Activated T-cell treated with anti-CD3 and anti-CD28 coated beads for 24 hours (primary cell): ENCODE measurements at places on chromosomes 16 and 17.

- DNase-seq: no peak
Observed at GRCh38 chr17:68803164-68803929, 151.8 kb downstream of the ABCA8 start.

- DNase-seq: no peak
Observed at GRCh38 chr16:69880640-69881133, 70.4 kb upstream of the CLEC18A start.

DNA sequence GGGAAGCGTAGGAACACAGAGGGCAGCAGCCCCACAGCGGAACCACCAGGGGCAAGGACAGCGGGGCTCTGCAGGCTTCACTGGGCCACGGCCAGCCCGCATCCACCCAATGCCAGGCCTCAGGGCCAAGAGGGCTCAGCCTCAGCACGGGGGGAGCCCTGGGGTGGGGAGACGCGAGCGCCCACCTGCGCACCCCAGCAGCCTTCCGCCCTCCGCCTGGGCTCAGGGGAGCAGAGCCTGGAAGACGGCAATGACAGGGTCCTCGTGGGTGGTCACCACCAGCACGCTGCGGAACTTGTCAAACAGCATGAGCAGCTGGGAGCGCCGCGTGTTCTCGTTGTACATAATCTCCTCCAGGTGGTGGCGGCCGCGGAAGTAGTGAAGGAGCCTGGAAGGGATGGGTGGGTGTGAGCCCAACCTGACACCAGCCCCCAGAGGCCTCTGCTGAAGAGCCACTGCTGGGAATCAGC is 8.5 kb downstream of the MPG start:
- no peak for DNase-seq

DNA sequence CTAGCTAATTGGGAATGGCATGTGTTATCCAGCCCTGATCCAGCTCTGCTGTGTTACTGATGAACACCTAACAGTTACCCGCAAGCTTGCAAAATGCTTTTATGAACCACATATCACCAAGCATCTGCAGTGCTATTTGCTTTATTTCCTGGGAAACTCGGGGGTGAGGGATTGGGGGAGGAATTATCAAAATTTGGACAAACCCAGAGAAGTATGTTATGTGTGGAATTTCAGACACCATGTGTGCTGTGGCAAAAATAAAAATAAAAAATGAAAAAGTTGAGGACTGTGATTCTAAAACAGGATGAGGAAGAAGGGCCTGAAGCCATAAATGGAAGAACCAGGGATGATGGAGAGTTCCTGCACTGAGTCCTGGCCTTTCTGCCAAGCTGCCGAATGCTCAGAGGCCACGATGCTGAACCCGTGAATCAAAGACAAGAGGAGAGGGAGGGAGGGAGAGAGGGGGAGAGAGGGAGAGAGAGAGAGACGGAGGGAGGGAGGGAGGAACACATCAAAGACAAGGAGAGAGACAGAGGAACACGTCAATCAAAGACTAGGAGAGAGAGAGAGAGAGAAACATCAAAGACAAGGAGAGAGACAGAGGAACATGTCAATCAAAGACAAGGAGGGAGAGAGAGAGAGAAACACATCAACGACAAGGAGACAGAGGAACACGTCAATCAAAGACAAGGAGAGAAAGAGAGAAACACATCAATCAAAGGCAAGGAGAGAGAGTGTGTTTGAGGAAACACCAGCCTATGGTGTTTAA is 89.8 kb downstream of the MRM3 start:
- DNase-seq: no peak

- DNase-seq: no peak
Observed at GRCh38 chr16:24728891-24729242, 584 bp upstream of the TNRC6A start.

GRCh38 chr16:77158293-77158692 is 32.7 kb upstream of the MON1B start:
- DNase-seq: no peak

DNA sequence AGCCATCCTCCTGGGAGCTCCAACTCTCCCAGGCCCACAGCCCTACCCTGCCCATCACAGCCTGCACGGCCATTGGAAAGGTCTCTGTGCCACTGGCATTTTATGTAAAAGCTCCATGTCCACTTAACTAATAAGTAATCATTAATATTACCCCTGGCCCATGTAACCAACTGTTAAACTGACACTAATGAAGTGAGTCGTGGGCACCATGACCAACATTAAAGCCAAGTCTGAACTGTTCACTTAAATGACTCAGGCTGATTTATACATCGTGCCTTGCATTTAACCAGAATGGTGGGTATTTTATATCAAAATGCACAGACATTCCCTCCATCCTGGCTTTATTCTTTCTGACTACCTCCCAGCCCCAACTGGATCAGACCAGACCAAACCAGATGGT is 229.3 kb downstream of the SOX9 start:
- no peak for DNase-seq

- no peak for DNase-seq
Observed at GRCh38 chr16:22014271-22014873, 6.5 kb downstream of the MOSMO start.
